ENCODE measurements at places on chromosomes 12 and 14.

DNA sequence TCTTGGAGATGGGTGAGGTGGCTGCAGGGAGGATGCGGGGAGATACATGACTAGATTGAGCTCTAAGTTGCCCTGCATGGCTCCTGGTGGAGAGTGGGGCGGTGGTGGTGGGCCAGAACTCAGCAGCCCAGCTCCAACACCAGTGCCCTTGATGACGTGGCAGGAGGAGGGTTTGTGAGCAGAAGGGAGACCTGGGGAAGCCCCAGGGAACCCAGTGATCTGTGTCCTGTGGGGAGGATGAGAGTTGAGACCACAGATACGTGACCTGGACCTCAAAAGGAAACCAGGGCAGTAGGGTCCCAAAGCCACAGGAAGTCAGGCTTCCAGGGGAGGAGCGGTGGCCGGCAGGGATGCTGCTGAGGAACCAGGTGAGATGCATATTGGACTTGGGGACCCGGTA is 989.1 kb upstream of the TMEM132C start:
- no peak for DNase-seq

DNA sequence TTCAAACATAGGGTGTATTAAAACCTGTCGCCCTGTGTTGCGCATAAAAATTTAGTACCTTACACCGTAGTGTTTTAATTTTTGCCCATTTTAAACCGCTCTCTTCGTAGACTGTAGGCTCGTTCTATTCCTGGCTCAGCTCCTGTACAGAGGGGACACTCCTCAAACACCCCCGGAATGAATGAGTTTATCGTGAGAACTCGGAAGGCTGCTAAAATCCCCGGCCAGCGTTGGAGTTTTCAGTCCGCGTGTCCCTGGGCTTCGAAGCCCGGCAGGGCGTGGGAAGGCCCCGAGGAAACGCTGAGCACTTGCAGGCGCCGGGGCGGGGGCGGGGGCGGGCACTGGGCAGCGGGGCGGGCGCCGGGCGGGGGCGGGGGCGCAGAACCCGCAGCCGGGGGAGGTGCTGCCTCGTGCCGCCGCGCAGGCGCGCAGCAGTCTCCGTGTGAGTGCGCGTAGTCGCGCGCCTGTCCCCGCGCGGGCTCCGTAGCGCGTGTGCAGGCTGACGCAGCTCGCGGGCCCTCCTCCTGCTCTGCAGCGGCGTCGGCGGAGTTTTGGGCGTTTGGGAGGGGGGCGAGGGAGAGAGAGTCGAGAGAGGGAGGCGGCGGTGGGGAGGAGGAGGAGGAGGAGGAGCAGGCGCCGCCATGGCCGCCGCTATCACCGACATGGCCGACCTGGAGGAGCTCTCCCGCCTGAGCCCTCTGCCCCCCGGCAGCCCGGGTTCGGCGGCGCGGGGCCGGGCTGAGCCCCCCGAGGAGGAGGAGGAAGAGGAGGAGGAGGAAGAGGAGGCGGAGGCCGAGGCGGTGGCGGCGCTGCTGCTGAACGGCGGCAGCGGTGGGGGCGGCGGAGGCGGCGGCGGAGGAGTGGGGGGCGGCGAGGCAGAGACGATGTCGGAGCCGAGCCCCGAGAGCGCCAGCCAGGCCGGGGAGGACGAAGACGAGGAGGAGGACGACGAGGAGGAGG is at the start of gene AEBP2:
Gene AEBP2, plus strand, starts transcription at position 434 of the 960 bp plus-strand sequence. Its CDS starts 208 bp downstream, at position 642.
- DNase-seq = peak; percentile 97

DNA sequence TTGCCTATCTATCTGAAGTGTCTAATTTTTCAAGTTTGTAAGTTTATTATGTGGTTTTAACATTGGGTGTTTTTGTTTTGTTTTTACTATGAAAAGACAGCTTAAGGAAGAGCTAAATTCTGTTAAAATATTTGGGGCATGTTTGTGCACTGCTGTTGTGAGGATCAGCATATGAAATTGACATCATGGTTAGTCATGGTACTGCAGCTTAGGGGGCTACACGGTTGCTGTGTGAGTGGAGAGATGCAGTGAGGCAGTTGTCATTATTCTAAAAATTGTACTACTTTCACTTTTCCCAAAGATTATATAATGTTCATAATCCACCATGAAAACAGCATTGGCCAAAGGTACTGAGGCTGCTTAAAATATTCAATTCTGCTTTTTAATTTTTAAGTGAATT is 49.0 kb downstream of the ZC3H14 start:
- no peak for DNase-seq

DNA sequence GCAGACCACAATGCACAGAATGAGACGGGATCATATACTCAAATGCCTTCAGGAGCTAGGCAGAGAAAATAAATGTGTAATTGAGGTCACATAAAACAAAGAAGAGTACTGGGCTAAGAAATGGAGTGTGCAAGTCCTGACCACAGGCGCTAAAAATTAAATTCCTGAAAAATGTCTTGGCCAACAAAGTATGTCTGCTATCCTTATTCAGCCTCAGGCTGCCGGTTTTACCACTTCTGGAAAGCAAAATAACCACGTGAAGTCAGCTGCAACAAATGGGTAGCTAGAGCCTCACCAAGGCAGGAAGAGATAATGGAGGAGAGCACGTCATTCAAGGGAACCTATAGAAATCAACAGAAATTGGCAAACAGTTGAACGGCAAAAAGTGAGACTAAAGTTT is 3.1 kb downstream of the PYGL start:
- DNase-seq = no peak

DNA sequence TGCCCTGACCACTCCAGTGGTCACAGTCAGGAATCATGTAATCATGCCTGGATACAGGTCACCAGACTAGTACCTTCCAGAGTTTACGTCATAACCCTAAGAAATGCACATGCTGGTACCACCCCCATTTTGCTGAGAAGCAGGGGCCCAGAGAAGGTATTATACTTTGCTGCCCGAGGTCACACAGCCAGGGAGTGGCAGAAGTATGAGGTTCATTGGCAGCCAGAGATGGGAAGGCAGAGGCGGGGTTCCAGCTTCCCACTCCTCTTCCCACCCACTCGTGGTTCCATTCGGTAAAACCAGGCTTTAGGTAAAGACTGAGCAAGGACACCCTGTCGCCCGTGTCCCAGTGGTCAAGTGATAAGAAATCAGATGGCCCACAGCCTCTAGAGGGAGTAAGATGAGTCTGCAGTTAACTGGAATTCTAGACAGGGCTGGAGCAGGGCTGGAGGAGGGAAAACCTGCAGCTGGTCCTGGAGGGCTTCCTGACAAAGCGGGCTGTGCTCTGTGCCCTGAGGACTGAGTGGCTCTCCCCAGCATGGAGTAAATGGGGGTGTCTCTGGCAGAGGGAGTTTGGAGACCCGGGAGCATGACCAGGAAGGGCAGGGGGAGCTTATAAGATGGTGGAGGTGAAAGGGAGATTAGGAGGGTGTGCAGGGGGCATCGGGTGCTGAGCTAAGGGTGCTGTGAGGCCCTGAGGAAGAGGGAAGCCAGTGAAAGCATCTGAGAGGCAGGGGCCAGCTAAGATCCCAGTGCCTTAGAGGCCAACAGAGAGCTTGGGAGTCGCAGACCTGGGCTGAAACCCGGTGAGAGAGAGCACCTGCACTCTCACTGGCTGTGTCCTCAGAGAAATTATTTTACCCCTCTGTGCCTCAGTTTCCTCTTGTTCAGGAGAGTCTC is 5.7 kb downstream of the FAM222A start:
- DNase-seq = no peak
